ENCODE measurements at places on chromosomes 7 and 10.

DNA sequence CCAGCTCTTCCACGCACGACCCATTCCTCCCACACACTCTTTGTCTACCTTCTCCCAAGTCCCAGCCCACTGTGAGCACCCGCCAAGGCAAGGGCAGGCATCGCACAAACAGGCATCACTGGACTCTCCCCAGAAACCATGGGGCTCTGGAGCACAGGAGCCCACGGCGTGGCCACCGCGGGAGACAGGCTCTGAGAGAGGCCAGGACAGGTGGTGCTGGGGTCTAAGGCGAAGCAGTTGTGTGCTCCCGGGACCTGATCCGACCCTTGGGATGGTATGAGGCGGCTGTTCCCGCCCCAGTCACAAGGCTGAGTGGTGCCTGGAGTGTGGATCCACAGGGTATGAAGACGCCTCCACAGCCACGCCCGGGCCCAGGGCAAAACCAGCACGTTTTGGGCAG lies 156.9 kb downstream of the MAD1L1 start:
- no peak for DNase-seq

DNA sequence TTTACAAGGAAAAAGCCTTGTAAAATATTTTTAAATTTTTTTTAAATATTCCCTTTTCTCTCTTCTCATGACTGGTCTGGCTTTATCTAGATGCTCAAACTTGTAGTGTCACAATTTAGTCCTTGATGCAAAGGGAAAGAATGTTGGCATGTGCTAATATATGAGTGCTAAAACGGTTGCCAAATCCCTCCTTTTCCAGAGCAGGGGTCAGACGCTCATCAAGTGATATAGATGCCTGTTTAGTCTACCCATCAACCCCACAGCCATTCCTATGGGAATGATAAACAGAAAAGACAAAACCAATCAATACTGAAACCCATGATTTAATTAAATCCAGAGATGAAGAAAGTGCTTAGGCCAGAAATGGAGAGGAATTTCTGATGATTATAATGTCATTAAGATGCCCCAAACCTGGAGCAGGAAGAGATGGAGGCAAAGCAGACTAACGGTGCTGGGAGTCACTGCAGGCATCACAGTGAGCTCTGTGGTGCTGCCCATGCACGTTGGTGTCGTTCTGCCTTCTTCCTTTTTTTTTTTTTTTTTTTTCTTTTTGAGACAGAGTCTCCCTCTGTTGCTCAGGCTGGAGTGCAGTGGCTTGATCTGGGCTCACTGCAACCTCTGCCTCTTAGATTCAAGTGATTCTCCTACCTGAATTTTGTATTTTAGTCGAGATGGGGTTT lies 210.1 kb upstream of the STK17A start:
- no peak for DNase-seq

DNA sequence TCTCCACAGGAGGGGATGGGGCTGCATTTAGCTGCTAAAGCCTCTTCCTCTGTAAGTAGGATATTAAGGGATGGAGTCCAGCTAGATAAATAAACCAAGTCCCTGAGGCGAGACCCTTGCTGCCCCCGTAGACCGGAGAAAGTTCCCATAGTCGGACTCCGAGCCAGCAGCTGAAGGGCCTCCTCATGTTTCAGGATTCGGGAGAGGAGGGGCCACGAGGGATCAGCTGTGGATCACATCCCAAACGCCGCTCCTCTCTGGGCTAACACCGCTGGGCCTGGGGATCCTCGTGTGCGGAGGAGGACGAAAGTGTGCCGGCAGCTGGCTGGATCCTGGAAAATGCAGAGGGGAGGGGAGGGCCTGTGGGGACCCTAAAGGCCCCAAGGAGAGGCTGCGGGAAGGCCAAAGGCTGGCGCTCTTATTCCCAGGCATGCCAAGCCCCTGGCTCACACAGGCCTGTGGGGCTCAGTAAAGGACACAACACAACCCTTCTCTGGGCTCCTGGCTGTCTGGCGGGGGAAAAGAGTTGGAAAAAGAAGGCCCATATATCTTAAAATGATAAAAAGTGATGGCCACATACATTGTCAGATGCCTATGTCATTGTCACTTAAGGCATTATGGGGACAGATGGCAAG lies 82.5 kb upstream of the TMEM72 start:
- no peak for DNase-seq

DNA sequence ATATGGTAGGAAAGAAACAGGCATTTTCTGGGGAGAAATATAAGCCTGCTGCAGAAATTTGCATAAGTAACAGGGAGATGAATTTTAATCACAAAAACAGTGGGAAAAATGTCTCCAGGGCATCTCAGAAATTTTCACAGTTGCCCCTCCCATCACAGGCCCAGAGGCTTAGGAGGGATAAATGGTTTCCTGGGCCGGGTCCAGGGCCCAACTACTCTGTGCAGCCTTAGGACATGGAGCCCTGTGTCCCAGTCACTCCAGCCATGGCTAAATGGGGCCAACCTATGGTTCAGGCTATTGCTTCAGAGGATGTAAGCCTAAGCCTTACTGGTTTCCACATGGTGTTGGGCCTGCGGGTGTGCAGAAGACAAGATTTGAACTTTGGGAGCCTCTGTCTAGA lies 9.2 kb downstream of the OR6B1 start:
- no peak for DNase-seq

- DNase-seq = no peak
Measured at GRCh38 chr7:99102809-99103690, 40.9 kb downstream of the SMURF1 start.

- DNase-seq = no peak
Measured at GRCh38 chr7:30465811-30466180, 12.8 kb downstream of the NOD1 start.

- no peak for DNase-seq
Measured at GRCh38 chr7:91079487-91079886, 184.7 kb upstream of the FZD1 start.

DNA sequence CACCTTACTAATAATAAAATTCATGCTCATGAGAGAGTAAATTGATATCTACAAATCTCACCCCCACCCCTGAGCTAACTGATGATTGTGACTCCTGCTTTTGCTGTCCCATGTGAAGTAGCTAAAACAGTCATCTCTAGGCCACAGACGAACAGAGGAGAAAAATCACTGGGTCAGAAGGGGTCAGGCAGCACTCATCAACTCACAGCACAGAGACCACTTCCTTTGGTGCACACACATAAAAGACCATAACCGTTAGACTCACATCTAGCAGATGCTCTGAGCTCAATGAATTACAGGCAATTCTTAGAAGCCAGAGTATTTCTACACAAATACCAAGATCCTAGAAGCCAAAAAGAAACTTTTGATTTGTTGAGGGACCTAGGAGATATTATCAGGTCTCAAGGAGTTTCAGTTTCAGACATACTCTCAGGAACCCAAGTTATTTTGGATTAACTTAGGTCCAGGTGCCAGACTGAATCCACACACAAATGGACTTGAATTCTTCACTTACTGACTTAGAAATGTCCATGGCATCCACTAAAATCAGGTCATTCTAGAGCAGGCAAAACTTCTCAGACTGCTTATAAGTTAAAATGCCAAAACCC lies 65.0 kb upstream of the TES start:
- DNase-seq = no peak

DNA sequence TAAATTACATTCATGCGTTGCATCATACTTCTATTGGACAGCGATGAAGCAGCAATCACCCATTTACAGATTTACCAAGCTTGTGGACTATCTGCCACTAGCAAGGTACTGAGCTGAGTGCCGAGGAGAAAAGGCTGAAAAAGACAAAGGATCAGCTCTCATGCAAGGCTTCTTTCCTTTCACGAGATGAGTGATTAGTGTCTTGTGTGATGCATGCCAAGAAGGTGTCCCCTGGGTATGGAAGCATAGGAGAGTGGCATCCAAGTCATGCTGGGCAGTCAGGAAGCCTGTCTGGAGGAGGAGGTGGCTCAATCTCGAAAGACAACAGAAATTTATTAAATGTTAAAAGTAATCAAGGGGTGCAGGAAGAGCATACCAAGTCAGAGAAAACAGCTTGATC lies 40.9 kb downstream of the ACSM6 start:
- DNase-seq = no peak

GRCh38 chr7:157516311-157516710 lies 179.5 kb downstream of the DNAJB6 start:
- no peak for DNase-seq

DNA sequence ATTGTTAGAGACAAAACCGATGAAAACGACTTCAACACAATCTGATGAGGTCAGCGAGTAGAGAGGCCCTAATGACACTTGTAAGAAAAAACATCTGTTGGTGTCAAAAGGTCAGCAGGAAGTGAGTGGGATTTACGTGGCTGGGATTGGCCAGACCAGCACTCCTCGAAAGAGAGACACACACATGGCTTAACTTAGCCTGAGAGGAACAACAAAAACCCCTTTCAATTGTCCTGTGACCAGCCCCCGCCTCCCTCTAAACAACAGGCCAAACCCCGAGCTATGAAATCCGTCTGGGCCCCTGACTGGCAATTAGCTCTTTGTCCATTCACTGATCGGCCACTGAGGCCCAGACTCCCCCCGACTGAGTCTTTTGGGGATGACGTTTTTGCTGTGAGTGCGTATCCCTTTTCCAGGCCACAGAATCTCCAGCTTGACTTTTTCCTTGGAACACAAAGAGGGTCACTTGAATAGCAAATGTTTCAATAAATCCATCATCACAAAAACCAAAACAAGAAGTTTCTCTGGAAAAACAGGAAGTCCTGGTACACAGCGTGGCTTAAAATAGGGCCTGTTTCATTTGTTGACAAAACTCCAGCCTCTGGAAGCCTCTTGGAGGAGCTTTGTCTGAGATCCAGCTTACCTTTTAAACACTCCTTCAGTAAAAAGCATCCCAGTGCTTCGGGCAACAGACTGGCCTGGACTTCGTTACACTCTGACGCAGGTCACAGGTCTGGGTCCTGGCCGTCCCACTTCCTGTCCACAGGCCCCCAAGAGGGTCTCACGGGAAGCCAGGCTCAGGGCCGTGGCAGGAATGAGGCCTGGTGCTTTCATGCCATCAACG lies 103.0 kb downstream of the CTBP2 start:
- DNase-seq = no peak

DNA sequence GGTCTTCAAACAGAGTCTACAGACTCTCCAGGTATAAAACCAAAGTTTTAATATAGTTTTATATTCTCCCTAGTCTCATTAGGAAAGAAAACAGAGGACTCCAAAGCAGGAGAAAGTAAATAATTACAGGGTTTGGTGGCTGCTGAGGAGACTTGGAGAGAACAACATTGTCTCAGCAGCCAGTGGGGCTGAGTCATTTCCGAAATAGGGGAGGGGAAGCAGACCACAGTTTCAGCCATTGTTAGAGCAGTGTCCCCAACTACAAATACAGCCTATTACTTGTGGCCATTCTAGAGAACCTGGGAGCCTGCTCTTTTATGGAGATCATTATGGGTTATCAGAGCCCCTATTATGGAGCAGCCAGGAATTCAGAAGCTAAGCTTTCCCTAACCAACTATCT lies 44.2 kb upstream of the A1CF start:
- DNase-seq = no peak
